OCI-LY7 (cell line): ENCODE measurements at places on chromosomes 3 and 15. TPM values are rescaled to one million over a fixed set of nuclear protein-coding genes. Genes with fewer than 3 reads are reported as not detected.

DNA sequence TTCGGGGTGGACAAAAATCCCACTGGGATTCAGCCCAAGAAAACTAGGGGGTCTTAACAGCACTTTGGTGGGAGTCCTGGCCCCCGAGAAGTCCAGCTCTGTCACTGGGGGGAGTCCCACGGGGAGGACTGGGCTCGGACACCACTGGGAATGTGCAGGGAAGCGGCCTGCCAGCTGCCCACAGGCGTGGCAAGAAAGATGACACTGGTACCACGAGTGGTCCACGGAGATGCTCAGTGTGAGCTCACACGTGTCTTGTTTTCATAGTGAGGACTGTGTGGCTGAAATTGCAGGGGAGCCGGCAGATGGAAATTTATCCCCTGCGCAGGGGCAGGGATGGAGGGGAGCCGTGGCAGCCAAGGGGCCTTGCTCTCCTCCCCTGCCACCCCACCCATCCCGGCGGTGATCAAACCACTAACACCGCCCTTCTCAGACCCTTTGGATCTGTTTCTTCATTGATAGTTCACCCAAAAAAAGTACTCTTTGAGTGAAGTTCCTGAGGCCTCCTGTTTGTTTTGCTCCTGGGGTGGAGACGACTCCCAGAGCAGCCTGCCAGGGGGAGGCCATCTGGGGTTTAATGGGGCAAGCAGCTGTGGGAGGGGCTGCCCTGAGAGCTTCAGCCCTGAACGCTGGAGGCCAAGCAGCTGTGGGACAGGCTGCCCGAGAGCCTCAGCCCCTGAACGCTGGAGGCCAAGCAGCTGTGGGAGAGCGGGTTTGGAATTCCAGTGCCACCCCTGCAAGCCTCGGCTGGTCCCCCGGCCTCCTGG, 130.9 kb downstream of the LRRK1 start:
- no peak for DNase-seq

- DNase-seq, result no peak
Observed at GRCh38 chr3:169215461-169216352, 447.8 kb downstream of the MECOM start.

DNA sequence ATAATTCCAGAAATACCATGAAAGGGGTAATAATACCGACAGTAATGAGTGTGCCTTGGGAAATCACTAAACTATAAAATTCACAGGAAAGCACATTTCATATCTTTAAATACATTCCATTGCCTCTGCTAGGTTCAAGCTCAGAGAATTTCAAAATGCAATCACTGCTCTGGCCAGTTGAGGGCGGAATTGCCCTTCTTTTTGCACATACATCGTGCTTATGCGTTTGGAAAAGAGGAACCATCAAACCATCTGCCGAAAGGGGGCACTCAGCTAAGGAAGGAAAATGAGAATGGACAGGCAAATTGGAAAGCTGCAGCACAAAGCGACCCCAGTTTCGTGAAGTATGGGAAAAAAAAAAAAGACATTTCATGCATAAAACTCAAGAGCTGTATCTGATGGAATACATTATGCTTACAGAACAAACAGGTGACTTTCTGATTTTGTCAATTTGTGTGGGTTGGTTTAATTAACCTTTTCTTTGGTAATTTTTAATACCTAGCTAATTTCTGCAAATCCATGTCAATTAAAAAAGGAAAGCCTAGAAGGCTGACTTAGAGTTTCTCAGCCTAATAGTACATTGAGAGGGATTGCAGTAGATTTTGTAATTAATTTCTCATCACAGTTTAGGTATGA, 61.4 kb downstream of the TUSC7 start:
- peak; percentile 58 for DNase-seq

DNA sequence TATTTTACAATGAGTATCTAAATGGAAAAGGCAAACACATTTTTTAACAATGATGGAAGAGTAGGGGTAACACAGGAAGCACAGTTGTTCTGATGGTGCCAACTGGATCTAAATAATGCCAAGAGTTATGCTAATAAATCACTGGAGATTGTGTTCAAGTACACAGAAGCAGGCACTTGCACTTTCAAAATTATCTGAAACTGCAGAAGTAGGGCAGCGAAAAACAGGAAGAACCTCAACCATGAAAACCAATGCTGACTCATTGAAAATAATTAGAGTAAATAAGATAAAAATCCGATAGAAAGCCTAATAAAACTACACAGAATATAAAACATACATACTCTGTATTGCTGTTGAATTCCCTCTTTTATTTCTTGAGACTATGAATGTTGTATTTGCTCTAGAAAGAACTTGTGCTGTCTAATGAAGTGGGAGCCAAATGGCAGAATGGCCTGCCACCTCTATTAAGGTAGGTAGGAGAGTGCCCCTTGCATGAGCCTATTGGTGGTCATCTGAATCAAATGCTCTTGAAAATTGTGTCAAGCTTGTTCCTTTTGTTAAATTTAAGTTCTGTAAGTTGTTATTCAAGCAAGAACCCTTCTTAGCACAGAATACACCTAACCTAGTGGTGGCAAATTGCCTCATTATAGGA, 93.7 kb downstream of the ABI3BP start:
- no peak for DNase-seq

Gene PCOLCE2
- not detected in 2 replicates for total RNA-seq

- no peak for DNase-seq
Observed at GRCh38 chr15:98581715-98582114, 66.6 kb upstream of the IGF1R start.

DNA sequence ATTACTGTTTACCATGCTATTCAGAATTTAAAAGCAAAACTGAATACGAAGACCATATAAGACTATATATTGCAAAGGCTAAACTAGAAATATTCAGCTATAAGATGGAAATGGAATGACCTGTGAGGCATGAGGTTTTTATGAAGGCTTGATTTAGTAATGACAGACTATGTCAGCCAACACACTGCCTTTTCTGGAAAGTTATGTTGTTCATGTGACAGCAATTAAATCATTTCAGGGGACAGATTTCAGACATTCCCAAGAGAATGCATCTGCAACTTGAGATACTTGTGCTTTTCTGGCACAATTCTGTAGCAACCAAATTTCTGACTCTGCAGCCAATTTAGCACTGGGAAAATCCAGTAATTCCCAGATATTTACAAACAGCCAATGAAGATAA, 8.6 kb upstream of the GATM start:
- no peak for DNase-seq

GRCh38 chr3:67016522-67017080, 18.5 kb downstream of the KBTBD8 start:
- peak; percentile 75 for DNase-seq

Gene FSIP1
- 0.65 and 0.66 TPM in 2 replicates for total RNA-seq

DNA sequence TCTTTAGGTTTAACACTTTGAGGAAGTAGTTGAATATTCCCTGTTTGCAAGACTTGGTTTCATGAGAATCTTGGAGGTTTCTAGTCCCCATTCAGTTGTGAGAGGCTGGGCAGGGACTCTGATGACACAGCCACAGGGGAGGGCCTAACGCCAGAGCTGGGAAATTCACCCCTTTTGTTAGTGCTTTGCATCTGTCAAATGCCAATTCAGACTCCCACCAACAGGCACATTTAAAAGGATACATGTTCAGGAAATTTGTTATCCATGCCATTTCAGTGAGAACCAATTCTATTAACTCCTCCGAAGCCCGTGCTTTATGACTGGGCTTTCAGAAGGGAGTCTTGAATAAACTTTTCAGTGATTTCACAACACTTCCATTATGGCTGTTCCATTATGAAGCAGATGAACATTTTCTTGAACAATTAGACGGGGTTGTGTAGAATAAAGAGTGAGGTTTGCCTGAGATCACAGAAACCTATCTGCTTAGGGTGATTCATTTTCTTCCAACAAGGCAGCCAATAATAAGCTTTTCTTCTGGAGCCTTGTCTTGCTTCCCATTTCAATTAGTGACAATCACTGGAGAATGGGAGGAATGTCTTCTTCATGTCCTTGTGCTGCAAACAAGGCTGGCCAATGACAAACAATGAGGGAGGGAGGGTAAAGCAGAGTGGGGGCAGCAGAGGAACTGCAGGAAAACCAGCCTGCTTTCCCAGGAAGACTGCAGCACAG, 90.6 kb downstream of the SOX14 start:
- no peak for DNase-seq

DNA sequence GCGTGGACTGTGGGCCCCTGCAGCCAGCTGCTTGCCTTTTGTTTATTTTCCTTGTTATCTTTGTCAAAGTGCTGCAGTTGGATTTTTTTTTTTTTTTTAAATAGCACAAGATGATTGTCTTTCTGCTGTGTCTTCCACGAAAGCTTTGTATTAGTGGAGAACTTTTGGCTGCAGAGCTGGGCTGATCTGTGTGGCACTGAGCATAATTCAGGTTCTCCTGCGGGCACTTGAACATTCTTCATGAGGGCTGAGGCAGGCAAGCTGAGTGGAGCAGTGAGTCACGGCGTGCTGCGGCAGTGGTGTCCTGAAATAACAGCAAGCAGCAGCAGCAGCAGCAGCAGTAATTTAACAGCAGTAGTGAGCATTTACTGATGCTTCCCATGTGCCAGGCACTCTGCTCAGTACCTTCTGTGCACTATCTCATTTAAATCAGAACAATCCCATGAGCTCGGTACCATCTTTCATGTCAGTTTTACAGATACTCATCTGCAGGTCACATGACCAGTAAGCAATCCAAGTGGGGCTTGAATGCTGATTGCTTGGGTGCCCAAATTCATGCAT, 45.8 kb downstream of the MITF start:
- no peak for DNase-seq

Gene TCTA
- total RNA-seq, result 35.3 and 37.7 TPM in 2 replicates

DNA sequence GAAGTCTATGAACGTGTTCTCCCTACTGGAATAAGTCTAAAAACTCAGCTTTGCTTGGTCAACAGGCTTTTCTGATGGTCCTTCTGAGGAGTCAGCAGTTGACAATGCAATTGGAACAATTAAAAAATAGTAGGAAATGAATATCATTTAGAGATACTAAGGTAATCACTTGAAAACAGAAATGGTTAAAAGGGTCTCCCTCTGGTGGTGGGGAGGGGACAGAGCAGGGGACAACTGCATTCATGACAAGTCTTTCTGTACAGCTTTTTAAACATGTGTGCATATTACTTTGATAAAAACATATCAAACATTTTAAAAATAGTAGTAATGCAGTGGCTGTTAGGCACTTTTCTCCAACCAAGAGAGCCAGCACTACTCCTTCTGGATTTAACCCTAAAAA, 119.9 kb upstream of the FHIT start:
- peak; percentile 14 for DNase-seq

DNA sequence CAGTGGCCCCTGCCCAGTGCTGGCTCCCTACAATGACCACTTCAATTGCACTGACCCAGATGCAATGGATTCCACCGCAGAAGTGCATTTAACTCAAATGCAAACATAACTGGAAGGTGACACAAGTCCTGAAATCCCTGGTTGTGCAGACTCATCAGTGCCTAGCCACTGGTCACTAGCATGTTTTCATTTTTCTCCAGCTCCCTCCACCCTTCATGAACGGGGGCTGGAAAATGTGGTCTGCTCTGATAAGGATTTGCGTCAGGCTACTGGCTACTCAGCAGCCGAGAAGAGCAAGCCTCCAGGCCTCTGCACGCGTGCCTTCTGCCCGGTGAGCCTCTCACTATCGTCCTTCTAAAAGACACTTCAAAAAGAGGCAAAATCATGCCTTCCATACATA, 27.4 kb upstream of the FURIN start:
- no peak for DNase-seq

- DNase-seq, result no peak
Observed at GRCh38 chr3:177420651-177421480, 223.6 kb upstream of the TBL1XR1 start.

Gene CGNL1
- 0.04 TPM in 1 of 2 replicates, not detected in the other for total RNA-seq

DNA sequence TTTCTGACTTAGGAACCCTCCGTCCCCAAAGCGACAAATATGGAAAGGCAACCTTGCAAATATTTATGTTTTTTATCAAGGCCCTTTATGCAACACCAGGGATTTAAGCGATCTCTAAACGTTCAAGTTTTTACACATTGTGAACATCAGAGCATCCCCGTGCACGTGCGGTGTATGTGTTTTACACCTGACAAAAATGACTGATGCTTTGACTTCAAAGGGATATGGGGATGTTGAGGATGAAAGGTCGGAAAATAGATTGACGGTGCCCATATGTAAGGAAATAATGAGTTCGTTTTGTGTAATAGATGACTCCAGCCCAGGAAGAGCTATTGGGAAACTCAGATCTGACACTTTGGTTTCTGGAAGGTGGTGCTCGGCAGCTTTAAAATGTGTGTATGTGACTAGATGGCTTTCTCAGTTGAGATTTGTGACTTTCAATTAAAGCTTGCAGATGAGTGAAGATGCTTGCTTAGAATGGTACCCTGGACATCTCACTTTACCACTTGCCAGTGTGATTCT, 866 bp downstream of the SLC49A4 start:
- DNase-seq, result no peak

Gene ADAMTS9
- total RNA-seq, result not detected in 2 replicates
